Stimulated activated naive CD8-positive, alpha-beta T cell treated with anti-CD3 and anti-CD28 coated beads, Interleukin-15, Interleukin-2, amounts not matched to agents 100 U/mL and 50 U/mL, for 24 hours (primary cell): ENCODE measurements at places on chromosomes 12 and 14.

GRCh38 chr14:81085596-81085995 is 130.2 kb downstream of the TSHR start:
- no peak for DNase-seq

DNA sequence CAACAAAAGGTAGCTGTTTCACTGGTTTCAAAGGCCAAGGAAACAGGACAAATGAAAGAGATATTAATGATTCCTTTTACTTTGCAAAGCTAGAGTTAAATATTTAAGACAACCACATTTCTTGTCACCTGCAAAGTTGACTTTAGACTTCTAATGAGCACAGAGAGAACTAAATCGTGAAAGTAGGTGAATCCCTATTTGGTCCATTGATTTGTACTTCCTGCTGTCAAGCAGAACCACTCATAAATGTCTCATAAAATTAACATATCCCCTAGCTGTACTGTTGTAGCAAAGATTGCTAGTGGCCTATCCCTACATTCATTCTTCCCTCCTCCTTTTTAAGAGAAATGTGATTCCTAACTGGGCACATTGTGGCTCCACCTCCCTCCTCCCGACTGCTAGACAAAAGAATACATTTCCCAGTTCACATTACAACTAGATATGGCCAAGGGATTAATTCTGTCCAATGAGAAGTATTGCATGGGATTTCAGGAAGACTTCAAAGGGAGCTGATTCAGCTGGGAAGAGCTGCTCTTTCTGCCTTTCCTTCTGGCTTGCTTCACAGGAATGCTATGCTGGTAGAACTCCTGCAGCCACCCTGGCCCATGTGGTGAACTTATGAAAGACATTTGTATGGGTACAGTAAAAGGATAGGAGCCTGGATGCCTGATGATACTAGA is 227.5 kb upstream of the ABCD2 start:
- no peak for DNase-seq

DNA sequence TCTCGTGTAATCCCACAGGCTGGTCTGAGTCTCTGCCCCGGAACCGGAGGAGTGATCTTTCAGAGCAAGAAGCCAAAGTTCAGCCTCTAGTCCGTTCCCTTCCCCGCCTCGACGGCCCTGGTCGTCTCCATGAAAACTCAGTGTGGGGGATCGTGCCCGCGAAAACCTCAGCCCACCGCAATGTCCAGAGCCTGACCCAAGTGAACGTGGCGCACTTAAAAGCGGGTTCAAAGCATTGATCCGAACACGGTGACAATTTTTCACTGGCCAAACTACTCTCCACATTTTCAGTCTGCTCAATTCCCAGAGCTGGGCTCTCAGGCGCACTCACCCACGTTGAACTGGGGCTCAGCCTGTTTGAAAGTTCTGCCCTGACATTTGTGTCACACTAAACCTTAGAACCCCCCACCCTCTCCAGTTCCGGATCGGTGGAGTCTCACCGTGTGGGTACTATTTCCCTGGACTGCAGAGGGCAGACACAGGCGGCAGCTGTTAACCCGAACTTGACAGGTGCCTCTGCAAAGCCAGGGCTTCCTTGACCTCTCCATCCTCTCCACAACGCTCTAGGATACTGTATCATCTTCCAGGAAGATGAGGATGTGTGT is 886 bp upstream of the PRICKLE1 start:
- DNase-seq: peak; percentile 4

- DNase-seq: no peak
Measured at GRCh38 chr12:12620730-12621315, 9.1 kb downstream of the CREBL2 start.

DNA sequence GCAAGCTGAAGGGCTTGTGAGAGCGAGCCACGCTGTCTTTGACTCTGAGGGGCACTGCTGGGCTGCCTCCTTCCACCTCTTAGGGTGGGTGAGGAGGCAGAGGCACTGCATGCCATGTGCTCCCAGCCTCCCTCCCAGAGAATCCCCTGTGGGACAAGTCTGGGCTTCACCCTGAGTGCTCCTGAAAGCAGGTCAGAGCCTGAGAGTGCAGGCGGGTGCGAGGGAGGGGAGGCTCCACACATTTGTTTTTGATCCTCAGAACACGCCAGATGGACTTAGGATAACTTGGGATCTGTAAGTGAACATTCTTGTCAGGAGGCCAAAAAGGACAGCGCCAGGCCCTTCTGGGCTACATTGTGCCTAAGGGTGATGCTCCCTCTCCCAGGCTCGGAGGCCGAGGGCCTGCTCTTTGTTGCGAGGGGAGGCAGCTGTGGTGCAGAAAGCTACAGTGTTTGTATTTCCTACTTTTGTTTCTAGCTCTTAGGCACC is 155.4 kb downstream of the TMX1 start:
- DNase-seq: no peak

DNA sequence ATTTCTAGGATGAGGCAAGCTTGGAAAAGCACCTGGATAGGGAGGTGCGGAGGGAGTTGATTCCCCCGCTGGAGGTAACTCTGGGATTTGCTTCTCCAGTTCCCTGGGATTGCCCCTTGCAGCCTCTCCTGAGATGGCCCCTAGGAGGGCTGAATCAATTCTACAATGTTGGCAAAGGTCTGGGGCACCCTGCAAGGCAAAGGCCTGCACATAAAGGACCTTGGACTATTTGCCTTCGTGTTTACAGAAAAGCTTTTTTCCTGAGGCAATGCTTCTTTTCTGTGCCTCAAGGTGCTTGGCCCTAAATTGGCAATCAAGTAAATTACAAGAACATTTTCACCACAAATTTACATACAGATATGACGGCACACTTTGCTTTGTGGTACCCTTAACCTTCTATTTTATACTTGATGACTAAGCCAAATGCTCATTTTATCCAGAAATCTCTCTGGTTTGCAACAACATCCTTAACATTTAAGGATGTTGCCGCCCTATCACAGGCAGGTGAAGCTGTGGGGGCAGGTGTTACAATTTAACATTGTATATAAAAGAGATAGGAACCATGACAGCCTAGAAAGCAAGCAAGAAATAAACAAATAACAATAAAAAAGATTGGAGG is 40.3 kb downstream of the TIMELESS start:
- no peak for DNase-seq

DNA sequence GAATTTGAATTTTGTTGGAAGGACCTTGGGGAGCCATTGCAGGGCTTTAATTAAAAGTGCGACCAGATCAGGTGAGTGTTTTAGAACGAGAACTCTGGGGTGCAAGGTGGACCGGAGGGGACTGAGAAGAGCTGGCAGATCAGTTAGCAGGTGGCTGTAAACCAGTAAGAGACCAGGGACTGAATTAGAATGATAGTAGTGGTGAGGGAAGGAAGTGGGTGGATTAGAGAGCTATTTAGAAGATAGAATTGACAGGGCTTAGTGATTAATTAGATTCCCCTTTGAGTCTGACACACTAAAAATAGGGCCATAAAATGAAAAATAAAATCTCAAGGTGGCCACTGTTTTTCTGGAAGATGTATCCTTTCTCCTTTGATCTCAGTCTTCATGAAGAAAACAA is 44.8 kb downstream of the PLXNC1 start:
- DNase-seq: no peak

DNA sequence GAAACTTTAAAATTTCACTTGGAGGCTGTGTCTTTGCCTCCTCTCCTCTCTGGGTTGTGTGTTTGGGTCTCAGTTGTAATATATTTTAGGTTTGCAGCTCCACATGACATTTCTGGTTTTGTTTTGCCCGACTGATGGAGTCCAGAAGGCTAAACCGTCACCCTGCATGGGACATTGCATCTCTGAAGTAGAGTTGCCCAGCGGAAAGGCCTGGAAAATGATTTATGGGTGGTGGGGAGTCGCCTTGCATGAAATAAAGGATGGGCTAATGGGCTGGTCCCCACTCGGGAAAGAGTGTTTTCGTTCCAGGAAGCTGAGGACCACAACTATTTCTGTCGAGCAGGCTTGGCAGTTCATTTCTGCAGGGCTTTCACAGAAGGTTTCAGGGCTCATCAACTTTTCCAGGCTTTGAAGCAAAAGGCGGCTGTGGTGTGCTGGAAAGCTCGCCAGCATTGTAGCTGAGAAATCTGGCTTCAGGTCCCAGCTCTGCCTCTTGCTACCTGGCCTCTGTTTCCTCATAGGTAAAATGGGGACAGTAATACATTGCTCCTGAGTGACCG is 74.8 kb upstream of the GSC start:
- DNase-seq: no peak

DNA sequence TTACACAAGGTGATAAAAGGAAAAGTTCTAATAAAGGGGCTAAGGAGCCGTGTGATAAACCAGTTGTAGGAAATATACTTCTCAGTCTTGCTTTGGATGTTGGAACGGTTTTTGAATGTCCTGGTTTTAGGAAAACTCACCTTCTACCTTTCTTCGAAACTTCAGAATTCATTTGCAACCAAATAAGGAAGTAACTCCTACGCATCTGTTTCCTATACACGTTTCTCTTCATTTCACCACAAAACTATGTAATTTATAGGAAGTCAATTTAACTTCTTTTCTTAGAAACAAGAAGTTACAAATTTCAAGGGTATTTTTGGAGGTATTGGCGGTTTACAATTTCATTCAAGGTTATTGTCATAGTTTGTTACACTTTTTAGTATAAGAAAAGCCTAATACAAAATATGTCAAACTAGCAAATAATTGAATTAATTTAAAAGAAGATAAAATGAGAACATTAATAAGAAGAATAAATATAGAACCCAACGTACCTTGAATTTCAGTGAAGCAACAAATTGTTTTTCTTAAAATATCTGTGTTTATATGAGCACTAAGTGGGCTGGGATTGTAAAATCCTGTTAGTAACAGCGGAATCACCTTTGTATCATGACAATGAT is 33.2 kb upstream of the CD69 start:
- no peak for DNase-seq

GRCh38 chr12:78571953-78572352 is 292.6 kb upstream of the SYT1 start:
- DNase-seq: no peak

- DNase-seq: no peak
Measured at GRCh38 chr14:74437496-74438053, 11.6 kb upstream of the SYNDIG1L start.

DNA sequence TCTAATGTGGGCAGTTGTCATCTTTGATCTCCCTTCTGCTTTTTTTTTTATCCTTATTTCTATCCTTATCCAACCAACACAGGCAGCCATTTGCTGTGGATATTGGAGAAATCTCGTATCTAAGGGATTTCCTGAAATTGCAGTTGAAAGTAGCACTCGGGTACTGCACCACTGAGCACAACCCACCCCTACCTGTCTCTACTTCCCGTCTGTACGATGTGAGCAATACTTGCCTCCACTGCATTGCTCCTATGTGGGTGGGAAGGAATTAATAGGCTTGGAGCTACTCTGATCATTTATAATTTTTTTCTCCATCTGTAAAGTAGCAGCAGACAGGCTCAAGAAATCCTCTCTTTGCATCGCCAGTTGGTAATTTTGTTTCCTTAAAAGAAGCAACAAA is 300.4 kb downstream of the SNAPC1 start:
- DNase-seq: no peak

- DNase-seq: peak; percentile 1
Measured at GRCh38 chr14:104103446-104104075, 18.1 kb downstream of the ASPG start.

DNA sequence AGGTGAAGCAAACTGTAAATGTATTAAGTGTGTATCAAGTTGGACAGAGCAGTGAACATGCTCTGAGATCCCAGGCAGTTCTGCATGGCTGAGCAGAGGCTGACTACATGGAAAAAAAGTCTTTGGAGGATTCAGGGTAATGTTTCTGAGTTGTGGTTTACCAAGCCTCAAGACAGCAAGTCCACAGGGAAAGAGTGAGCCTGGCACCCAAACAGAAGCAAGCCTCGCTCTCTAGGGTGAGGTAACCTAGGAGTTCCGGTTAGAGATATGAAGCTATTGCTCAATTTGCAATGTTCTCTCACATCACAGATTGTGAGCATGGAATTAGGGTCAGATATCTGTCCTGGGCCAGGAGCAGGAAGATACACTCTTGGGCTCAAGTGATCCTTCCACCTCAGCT is 158.6 kb downstream of the MON2 start:
- DNase-seq: no peak

GRCh38 chr12:12896260-12896659 is 4.9 kb downstream of the GPRC5A start:
- no peak for DNase-seq

GRCh38 chr14:102708494-102708893 is 68.8 kb upstream of the TRAF3 start:
- no peak for DNase-seq

DNA sequence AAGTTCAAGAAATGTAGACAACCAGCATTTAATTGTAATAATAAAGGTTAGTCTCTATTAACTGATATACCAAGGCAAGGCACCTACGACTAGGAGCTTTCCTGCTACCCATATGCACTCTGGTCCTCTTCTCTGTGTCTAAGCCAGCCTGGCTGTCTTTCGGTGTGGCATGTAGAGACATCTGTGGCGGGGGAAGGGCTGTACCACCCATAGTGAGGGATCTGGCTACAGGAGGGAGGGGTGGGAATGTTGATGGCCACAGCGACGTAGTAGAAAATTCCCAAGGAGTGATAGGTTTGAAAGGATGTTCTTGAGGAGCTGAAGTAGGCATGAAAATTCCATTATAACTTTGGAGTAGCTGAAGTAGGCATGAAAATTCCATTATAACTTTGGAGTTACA is 344.2 kb downstream of the ATP23 start:
- DNase-seq: no peak

DNA sequence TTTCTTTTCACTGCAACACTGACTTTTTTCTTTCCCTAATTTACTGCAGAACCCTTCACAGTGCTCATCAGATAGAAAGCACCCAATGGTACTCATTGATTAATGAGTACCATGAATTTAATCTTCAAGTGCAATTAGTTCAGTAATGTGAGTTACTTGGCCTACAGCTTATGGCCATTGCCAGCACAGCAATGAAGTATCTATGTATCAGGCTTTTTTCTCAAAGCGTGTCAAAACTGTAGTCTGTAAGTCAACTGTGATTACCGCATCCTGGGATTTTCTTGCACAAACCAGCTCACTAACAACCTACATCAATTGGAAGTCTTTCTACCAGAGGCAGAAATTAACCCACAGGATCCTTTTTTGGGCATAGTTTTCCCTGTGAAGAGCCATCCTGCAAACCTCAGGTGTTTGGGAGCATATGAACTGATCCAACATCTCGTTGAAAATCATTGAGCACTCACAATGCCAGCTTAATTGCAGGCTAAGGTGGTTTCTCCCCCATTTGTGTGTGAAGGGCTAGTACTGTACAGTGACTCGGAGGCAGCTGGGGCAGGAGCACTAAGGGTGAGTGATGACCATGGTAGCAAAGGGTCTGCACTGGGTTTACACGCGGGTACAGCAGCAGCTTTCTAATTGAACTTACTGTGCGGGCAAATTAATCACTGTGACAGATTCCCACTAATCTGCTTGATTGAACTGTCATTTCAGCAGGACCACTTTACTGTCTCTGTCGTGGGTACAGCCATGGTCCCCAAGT is 619.3 kb downstream of the SNAPC1 start:
- no peak for DNase-seq

- DNase-seq: no peak
Measured at GRCh38 chr12:42156232-42156631, 11.6 kb upstream of the GXYLT1 start.

GRCh38 chr14:105929327-105930081 is 403.1 kb downstream of the TMEM121 start:
- no peak for DNase-seq

GRCh38 chr12:99600388-99600787 is 47.2 kb upstream of the GARIN6 start:
- DNase-seq: no peak
